Adrenal gland (tissue), 19 donors: ENCODE measurements at places on chromosomes 12 and 14. TPM values are rescaled to one million over a fixed set of nuclear protein-coding genes. Genes with fewer than 3 reads are reported as not detected.

KCNC2 gene
- total RNA-seq, result not detected

IPO8 gene
- total RNA-seq, result 63.9 TPM

MON2 gene
- total RNA-seq, result 39.8 TPM

ZBTB42 gene
- 0.61 TPM for total RNA-seq

TEX52 gene
- not detected for total RNA-seq

DNA sequence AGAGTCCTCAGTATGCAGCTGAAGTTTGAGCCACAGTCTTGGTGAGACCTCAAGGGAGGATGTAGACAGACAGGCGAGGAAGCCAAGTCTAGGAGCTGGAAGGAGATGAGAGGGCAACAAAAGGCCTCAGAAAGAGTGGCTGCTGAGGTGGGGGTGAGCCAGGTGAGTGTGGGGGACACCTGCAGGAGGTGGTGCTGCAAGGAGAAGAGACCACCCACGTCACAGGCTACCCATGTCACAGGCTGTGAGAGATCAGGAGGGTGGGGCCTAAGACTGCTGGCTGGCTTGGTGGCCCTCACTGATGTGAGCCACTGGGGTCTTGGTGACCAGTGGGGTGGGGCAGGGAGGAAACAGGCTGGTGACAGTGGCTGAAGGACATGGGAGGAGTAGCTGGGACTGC lies 97.3 kb downstream of the KIF26A start:
- no peak overlapping the region for H3K4me3 ChIP-seq
- no peak overlapping the region for H3K27ac ChIP-seq
- H3K4me1 ChIP-seq, result no peaks in the 10 kb centered on the region
- H3K27me3 ChIP-seq, result no peaks in the 10 kb centered on the region
- DNase-seq, result no peak

GRCh38 chr14:29217813-29218450 lies 451.3 kb downstream of the FOXG1 start:
- DNase-seq, result no peak
- H3K27ac ChIP-seq, result peak overlapping the region; percentile 7
- H3K36me3 ChIP-seq, result no peaks in the 10 kb centered on the region
- no peak overlapping the region for H3K4me3 ChIP-seq
- H3K4me1 ChIP-seq, result peaks cover 20% of the 10 kb centered on the region

DNA sequence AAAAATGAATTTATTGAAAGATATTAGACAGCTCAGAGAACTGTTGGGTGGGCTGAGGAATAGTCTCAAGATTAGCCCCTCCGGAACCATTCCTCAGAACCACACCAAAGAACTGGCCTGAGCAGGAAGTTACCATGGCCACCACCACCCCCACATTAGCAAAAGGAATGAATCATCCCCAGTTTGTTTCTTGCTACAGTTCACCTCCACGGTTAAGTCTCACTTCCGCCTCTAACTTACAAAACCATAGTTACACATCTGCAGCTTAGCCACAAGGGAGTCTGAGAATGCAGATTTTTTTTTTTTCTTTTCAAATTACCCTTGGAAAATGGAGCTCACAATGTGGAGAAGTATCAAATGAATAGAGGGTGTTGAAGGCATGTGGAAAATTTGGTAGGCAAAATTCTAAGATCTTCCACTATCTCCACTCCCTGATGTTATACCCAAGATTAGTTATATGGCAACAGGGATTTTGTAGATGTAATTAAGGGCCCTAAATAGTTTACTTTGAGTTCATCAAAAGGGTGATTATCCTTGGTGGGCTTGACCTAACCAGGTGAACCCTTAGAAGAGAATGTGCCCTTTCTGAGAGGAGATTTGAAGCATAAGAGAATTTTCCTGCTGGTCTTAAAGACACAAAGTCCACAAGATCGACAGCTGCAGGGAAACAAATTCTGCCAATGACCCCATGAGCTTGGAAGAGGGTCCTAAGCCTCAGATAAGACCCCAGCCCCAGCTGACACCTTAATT lies 129.8 kb upstream of the KRR1 start:
- no peaks in the 10 kb centered on the region for H3K36me3 ChIP-seq
- no peak overlapping the region for H3K27ac ChIP-seq
- H3K4me3 ChIP-seq, result no peak overlapping the region
- H3K4me1 ChIP-seq, result no peaks in the 10 kb centered on the region

- no peaks in the 10 kb centered on the region for H3K27me3 ChIP-seq
- no peak overlapping the region for H3K4me3 ChIP-seq
- no peak for DNase-seq
- H3K36me3 ChIP-seq, result no peaks in the 10 kb centered on the region
- H3K4me1 ChIP-seq, result peaks cover 17% of the 10 kb centered on the region
Measured at GRCh38 chr12:63941879-63942278, 97.4 kb downstream of the SRGAP1 start.

- peaks cover 11% of the 10 kb centered on the region for H3K36me3 ChIP-seq
- no peak overlapping the region for H3K27ac ChIP-seq
- no peak overlapping the region for H3K4me3 ChIP-seq
- no peaks in the 10 kb centered on the region for H3K4me1 ChIP-seq
- no peaks in the 10 kb centered on the region for H3K27me3 ChIP-seq
Measured at GRCh38 chr14:30737916-30738315, 115.8 kb downstream of the SCFD1 start.

- no peak for DNase-seq
- no peak overlapping the region for H3K27ac ChIP-seq
- H3K4me3 ChIP-seq, result no peak overlapping the region
Measured at GRCh38 chr14:65849091-65849490, 436.6 kb downstream of the FUT8 start.

DNA sequence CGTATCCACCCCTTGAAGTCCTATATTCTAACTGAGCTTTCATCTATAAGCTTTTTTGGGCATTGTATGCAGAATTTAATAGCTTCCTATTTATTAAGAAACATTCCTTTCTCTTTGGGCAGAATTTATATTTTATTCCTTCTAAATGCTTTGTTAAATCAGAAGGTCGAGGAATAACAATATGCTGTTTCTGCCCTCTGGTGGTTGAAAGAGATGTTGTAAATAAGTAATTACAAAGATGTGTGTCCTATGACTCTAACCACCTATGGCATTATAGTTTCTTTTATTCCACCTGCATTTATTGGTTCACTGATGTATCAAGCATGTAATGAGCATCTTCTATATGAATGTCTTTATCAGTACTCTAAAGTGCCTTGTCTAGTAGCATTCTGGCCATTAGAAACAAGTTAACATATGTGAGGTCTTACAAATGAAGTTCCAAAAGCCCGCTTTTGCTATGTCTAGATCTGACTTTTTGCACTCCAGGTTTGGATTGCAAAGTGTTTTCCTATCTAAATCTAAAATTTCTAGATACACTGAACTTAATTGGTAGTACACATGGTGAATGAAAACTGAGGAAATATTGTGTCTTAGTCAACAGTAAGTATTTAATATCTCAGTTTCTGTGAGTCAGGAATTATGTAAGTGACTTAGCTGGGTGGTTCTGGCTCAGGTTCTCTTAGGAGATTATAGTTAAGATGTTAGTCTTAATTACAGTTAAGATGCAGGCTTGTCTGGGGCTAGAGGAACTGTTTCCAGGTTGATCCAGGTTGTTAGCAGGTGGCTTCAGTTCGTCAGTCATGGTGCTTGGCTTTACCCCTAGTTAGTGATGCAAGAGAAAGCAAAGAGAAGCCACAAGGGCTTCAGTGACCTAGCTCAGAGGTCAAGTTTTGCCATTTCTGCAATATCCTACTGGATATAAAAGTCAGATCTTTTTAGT lies 57.5 kb downstream of the PLEKHA5 start:
- no peaks in the 10 kb centered on the region for H3K27me3 ChIP-seq
- H3K4me1 ChIP-seq, result peaks cover 67% of the 10 kb centered on the region
- H3K36me3 ChIP-seq, result no peaks in the 10 kb centered on the region
- no peak overlapping the region for H3K27ac ChIP-seq

DNA sequence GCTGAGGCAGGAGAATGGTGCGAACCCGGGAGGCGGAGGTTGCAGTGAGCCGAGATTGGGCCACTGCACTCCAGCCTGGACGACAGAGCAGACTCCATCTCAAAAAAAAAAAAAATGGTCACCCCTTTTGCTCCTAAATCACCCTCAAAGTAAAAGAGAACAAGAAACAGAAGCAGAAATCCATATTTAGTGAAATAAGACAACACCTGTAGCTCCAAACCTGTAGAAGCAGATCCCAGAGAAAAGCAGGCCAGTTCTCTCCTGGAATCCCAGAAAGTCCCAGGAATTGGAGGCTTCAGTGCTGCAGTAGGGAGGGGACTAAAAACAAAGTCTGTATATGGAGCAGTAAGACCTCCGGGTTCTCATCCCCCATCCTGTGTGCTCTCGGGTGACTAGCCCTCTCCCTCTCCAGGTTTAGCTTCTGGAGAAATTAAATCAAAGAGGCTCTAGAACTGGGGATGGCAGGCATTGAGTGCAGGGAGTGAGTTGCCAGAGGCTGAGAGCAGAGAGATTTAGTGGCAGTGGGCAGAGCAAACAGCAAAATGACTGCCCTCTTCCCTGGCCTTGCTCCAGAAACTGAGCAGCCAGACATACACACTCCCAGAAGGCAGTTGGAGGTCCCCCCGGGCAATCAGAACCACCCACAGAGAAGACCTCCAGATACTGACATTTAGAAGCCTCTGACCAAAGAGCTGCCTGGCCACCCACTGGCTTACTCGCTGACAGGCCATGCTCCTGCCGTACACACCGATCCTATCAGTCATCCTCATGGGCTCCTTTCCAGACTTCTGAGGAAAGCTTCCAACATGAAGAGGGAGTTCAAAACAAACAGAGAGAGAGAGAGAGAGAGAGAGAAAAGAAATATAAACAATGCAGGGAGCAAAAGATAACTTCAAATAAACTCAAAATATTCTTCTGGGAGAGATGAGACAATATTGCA lies 6.3 kb upstream of the MLXIP start:
- H3K27ac ChIP-seq, result peak overlapping the region; percentile 61
- H3K27me3 ChIP-seq, result no peaks in the 10 kb centered on the region
- DNase-seq, result peak; percentile 79
- H3K36me3 ChIP-seq, result no peaks in the 10 kb centered on the region

DNA sequence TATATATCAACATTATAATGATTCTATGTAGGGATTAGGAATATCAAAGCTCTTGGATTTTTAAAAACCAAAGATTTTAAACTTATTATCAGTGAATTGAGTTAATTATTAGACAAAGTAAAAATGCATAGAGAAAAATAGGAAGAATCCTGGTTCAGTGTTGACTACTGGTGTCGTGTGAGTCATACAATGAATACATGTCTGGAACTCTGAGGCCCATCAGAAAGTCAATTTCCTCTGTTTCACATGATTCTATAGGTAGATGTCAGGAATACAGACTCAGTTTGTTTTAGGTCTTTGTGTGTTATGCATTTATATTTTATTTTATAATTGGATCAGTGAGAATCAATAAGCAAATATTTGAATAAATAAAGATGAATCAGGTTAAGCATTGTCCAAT lies 84.5 kb upstream of the RTL1 start:
- H3K36me3 ChIP-seq, result no peaks in the 10 kb centered on the region
- H3K4me3 ChIP-seq, result no peak overlapping the region
- no peaks in the 10 kb centered on the region for H3K27me3 ChIP-seq
- H3K27ac ChIP-seq, result no peak overlapping the region
- no peaks in the 10 kb centered on the region for H3K4me1 ChIP-seq
- no peak for DNase-seq

- no peak overlapping the region for H3K4me3 ChIP-seq
- H3K36me3 ChIP-seq, result no peaks in the 10 kb centered on the region
- H3K27me3 ChIP-seq, result no peaks in the 10 kb centered on the region
- no peak for DNase-seq
- no peak overlapping the region for H3K27ac ChIP-seq
Measured at GRCh38 chr14:42884100-42884499, 1277.4 kb downstream of the LRFN5 start.

DNA sequence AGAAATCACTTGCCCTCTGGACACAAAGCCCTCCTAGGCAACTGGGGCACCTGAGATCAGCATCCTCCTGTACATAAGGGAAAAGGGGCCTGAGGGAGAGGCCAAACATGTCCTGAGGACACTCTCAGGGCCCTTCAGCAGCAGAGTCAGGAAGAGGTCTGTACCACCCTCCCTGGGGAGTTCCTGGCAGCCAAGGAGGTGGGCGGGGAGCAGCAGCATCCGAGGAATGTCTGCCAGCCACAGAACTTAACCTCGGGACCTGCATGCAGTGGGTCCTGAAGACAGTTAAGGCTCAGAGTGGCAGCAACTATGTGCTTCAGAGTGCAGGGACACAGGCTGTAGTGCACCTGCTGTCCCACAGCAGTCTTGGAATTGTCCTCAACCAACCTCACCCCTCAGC lies 62.1 kb downstream of the SPTB start:
- no peaks in the 10 kb centered on the region for H3K27me3 ChIP-seq
- no peak for DNase-seq
- H3K27ac ChIP-seq, result no peak overlapping the region
- H3K4me1 ChIP-seq, result no peaks in the 10 kb centered on the region
- H3K36me3 ChIP-seq, result no peaks in the 10 kb centered on the region
- H3K4me3 ChIP-seq, result no peak overlapping the region

- H3K36me3 ChIP-seq, result no peaks in the 10 kb centered on the region
- H3K4me1 ChIP-seq, result no peaks in the 10 kb centered on the region
Measured at GRCh38 chr14:98964171-98964570, 307.8 kb downstream of the BCL11B start.

DNA sequence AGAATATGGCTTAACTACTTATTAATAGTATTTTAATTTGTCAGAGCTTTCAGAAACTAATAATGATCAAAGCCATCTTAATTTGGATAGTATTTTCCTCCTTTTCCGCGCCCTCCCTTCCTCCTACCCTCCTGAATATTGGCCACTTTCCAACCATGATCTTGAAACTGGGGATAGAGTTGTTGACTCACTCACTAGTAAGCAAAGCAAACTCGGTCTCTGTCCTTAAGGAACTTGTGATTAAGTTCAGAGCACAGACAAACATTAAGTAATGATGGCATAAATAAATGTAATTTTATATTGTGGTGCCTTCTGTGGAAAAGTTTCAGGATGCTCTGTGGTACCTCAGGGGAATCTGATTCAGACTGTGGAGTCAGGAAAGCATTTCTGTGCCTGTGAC lies 75.7 kb downstream of the LRRK2 start:
- H3K4me3 ChIP-seq, result no peak overlapping the region
- H3K27ac ChIP-seq, result no peak overlapping the region
- no peaks in the 10 kb centered on the region for H3K36me3 ChIP-seq
- H3K4me1 ChIP-seq, result no peaks in the 10 kb centered on the region

DNA sequence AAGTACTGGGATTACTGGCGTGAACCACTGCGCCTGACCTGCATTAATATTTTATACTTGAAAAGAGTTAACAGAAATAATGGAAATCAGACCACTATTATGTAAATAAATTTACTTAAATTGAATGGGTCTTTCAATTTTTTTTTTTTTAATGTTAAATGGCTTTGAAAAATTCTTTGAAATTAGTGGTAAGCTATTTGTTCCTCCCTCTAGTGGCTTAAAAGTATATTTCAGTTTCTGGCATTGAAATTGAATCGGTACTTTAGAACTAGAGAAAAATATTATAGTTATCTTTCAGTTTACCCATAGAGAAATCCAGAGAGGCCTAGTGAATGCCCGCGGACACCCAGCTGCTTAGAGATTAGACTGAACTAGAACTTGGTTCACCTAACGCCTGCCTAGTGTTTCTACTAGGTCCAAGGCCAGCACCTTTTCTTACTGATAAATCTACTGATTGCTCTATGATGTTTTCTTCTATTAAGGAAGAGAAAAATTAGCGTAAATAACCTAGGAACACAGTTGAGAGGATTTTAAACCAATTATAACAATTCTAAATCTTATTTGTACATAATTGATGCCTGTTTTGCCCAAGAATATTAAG lies 106.5 kb downstream of the EML1 start:
- no peak overlapping the region for H3K4me3 ChIP-seq
- H3K36me3 ChIP-seq, result no peaks in the 10 kb centered on the region
- H3K4me1 ChIP-seq, result no peaks in the 10 kb centered on the region

- no peak for DNase-seq
- no peaks in the 10 kb centered on the region for H3K27me3 ChIP-seq
- H3K36me3 ChIP-seq, result no peaks in the 10 kb centered on the region
- no peak overlapping the region for H3K27ac ChIP-seq
- peak overlapping the region; percentile 82 for H3K4me3 ChIP-seq
Measured at GRCh38 chr12:70364695-70365397, 1.2 kb upstream of the KCNMB4 start.

- H3K4me3 ChIP-seq, result no peak overlapping the region
- H3K36me3 ChIP-seq, result no peaks in the 10 kb centered on the region
- H3K4me1 ChIP-seq, result peaks cover 12% of the 10 kb centered on the region
Measured at GRCh38 chr12:53201639-53202038, 5.4 kb downstream of the ITGB7 start.
